ENCODE measurements at places on chromosomes 11 and 22.

- DNase-seq: no peak
Observed at GRCh38 chr22:23353696-23354095, 173.4 kb downstream of the BCR start.

GRCh38 chr11:31903225-31904074 is 92.3 kb upstream of the PAX6 start:
- DNase-seq: no peak

DNA sequence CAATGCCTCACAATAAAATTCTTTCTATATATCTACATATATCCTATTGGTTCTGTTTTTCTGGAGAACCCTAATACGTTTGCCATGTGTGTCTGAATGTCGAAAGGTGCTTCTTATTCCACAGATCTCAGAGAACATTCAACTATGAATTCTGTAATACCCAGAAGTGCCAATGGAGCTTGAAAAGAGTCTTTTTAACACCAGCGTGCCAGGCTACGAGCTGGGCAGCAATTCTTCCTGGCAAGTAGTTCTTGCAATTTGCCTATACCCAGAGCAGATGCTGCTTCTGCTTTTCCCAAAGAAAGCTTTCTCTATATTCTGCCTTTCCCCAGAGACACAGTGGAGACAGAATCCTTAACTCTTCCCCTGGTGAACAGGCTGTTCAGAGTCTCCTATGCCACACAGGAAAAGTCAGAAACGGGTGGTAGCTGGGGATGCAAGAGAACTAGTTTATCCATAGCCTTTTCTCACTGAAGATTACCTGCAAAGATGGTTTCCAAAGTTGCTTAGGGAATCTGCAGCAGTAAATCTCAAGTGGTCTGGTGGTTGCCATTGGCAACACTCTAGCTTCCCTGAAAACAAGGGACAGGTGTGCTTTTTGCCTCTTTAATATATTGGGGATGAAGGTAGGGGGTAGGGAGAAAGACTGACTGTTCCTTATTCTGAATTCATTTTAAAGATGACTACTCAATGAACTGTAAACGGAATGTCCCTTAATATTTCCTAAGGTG is 16.8 kb upstream of the PAFAH1B2 start:
- no peak for DNase-seq

- DNase-seq: peak; percentile 13
Observed at GRCh38 chr22:46737105-46737975, 712 bp downstream of the CERK start.

- no peak for DNase-seq
Observed at GRCh38 chr11:35751664-35752061, 89.1 kb downstream of the TRIM44 start.

GRCh38 chr22:46010951-46011626 is 34.1 kb upstream of the WNT7B start:
- no peak for DNase-seq

GRCh38 chr22:44574057-44574639 is 76.1 kb upstream of the RTL6 start:
- DNase-seq: no peak

DNA sequence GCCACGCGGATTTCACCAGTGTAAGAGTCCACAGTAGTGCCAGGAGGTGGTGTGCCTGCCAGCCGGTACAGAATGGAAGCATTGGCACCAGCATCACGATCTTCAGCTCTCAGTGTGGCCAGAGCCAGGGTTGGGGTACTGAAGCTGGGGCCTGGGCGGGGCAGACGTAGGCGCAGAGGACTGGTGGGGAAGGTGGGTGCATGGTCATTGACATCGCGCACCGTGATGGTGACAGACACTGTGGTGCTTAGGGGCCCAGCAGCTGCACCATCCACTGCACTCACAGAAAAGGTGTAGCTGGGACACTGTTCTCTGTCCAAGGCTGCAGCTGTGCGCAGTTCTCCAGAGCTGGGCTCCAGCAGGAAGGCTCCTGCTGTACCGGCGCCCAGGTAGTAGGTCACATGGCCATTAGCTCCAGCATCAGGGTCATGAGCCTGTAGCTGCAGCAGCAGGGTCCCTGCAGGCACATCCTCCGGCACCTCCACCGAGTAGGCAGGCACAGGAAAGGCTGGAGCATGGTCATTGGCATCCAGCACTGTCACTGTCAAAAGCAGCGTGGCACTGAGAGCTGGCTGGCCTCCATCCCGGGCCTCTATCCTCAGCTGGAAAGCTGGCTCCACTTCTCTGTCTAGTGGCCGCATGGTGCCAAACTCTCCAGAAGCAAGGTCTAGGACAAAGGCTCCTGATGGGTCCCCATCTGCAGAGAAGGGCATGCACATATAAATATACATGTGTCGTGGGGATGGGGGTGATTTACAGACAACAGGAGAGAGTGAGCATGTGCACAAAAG is 7.9 kb upstream of the TPP1 start:
- no peak for DNase-seq

GRCh38 chr11:74044538-74044937 is 35.7 kb upstream of the UCP3 start:
- no peak for DNase-seq

DNA sequence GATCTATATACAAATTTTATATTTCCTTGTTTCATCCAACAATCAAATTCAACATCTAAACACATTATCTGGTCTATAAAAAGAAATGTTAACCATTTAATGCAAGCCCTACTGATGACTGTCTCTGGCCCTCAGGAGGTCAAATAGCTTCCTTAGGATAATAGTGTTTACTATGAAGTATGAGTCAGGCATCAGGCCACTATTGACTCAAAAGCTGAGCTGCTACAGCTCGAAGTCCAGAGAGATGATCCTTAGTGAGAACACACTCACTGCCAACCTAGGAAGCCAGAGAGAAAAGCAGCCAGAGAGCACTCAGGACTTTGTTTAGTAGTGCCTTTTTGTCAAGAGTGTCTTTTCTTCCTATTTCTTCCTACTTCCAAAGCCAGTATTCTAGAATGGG is 171.8 kb downstream of the SOX6 start:
- DNase-seq: no peak

GRCh38 chr11:94675239-94675638 is 92.9 kb upstream of the AMOTL1 start:
- DNase-seq: no peak

- DNase-seq: no peak
Observed at GRCh38 chr11:60371854-60372253, 6.5 kb upstream of the MS4A7 start.

DNA sequence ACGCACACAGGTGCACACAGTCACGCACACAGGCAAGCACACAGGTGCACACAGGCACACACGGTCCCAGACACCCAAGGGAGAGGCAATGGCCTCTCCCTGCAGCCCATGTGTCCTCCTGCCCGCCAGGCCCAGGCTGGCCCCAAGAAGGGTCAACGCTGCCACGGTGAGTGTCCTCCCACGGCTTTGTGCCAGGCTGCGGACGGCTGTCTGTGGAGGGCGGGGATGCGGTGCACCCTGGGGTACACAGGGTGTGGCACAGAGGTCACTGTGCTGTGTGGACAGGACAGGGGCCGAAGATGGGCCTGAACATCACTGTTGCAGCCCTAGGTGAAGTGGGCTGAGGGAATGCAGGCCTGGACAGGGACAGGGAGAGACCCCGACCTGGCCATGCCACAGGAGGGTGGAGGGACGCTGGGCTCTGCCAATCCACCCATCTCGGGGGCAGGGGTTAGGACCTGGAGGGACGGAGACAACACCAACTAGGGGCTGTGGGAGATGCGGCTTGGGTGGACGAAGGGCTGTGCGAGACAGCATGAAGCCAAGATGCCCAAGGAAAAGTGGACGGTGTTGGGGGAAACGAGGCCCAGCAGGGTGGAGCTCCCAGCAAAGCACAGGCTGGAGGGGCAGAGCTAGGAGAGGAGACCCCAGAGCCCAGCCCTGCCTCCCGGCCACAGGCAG is 523.8 kb downstream of the BRD1 start:
- DNase-seq: no peak

DNA sequence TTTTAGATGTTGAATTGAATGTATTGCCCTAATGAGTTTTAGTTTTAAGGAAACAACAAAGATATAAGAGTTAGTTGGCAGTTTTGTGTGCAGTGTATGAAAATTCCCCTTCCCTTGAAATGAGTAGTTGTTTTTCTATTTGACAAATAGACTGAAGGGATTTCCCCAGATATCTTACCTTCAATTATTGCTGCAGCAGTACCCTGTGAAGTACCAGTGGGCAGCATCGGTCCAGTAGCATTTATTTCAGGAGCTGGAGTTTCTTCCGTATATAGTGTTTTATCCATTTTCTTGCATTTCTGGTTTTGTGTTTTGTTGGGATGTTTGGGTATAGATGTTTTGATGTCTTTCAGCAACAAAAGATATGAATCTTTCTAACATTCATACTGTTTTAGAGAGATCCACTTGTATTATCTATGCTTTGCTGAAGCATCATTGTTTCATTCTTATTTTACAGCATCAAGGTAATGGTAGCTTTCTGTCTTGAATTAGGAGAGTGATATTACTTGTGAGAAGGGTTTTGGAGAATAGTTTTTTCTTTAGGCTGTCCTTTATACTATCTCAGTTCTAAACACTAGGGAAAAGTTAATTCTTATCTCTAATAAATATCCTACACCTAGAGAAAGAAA is 7.4 kb downstream of the KMT2A start:
- DNase-seq: no peak

GRCh38 chr11:18308242-18308641 is 13.7 kb downstream of the HPS5 start:
- no peak for DNase-seq

DNA sequence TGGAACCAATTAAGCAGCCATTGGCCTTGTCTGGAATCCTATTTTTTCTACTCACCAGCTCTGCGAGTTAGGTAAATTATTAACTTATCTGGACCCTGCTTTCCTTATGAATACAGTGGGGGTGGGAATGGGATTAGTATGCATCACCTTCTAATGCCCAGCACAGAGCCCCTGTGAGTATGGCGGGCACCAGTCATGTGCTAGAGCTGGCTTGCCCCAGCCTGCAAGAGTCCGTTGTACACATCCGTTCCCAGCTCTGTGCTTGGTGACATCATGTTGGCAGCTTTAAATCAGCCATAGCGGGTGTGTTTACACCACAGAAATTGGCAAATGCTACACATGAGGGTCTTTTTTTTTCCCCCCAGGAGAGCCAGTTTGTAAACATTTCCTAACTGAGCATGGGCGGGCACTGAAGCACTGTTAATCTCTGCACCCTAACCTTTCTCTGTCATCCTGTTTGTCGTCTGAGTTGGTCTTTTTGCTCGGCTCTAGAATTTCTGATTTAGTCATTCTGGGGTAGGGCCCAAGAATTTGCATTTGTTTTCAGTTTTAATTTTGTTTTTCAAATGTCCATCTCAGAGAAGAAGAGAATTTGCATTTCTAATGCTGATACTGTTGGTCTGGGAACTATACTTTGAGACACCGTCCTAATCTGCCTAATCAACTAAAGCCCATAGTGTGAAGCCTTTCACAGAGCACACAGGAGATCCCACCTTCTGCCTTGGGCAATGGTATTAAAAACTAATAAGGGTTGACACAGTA is 130.3 kb upstream of the TBCEL start:
- DNase-seq: no peak
